ENCODE measurements at places on chromosomes 5 and 9.

DNA sequence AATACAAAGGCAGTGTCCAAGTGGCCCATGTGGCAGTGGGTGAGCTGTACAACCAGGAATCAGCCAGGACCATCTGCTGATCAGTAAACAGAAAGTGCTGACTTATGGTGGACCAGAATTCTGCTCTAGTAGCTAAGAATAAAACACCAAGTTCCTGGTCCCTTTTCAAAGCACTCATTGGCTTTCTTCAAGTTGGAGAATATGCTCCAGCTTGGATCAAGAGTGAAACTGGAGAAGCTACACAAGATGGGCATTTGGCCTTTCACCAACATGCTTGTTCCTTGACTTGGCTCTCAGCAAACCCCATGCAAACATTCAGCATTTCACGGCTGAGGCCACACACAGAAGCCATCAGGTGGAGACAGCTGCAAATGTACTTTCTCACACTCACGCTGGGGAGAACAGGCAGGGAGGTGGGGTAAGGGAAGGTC lies 32.1 kb downstream of the MARCHF3 start:
- peak; percentile 11 for DNase-seq

DNA sequence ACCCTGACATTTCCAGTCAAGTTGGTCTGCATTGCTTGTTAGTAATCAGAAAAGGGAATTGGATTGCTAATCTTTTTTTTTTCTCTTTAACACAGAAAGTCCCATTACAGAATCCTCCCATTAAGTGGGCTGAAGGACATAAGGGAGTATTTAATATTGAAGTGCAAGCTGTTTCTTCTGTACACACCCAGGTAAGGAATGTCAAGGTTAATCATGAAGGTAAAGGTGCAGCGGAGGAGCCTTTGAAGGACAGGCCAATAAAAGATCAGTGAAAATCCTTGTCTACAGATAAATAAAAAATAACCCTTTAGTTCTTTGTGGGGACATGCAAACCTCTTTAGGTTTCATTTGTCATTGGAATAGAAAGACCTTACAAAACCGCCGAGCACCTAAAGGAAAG lies 161.4 kb downstream of the DOCK8 start:
- DNase-seq: no peak

- no peak for DNase-seq
Measured at GRCh38 chr9:1879501-1879900, 135.6 kb upstream of the SMARCA2 start.

DNA sequence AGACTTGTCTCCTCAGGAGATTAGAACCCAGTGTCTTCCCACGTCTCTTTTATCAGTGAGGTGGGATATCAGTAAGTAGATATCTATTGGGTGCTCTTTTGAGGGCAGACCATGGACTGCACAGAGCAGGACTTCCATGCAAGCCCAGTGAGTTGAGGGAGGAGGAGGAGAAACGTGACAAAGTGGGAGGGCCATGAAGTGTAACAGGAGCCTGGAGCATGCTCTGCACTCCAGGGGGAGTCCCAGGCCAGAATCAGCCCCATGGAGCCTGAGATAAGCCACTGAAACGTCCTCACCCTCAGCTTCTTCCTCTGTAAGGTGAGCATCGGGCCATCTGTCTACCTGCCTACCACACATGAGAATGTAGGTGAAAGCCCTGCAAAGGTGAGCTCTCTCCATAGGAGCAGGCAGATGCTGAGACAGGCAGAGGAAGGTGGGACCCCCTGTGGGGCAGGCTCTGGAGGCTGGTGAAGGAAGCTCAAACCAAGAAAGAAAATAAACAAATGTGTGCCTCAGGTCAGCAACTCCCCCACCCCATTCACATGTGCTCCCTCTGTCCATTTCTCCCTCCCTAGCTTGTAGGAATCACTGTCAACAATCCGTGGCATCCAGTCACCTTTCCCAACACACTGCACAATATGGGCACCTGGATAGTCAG lies 87.4 kb downstream of the NRG2 start:
- no peak for DNase-seq

DNA sequence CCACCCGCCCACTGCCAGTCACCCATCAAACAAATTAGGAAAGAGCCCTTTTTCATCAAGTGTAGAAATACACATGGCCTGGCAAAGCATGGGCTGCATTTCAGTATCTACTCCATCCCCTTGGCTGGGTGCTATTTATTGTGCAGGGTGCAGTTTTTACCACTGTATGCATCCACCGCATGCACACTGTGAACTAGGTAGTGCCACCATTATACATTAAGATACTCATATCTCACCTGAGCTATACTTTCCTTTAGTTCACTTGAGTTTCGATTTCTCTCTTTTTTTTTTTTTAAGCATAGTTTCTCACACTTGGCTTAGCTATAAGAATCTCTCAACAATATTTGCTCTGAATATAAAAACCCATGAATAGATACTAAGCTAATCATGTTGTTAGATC lies 49.4 kb downstream of the JMY start:
- DNase-seq: no peak

- DNase-seq: no peak
Measured at GRCh38 chr5:40404613-40405012, 275.1 kb upstream of the PTGER4 start.

DNA sequence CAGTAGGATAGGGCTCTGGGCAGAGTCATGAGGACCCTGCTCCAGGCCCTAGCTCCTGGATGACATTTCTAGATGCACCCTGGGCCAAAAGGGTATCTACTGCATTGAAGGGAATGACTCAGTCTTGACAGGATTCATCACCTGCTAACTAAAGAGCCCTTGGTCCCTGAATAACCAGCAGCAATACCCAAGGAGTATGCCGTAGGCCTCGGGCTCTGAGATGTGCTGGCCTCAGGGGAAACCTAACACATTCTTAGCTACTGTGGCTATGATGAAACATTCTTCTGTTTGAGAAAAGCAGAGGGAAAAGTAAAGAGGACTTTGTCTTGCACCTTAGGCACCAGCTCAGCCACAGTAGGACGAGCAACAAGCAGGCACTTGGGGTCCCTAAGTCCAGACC lies 89.5 kb upstream of the SLC1A1 start:
- DNase-seq: no peak

DNA sequence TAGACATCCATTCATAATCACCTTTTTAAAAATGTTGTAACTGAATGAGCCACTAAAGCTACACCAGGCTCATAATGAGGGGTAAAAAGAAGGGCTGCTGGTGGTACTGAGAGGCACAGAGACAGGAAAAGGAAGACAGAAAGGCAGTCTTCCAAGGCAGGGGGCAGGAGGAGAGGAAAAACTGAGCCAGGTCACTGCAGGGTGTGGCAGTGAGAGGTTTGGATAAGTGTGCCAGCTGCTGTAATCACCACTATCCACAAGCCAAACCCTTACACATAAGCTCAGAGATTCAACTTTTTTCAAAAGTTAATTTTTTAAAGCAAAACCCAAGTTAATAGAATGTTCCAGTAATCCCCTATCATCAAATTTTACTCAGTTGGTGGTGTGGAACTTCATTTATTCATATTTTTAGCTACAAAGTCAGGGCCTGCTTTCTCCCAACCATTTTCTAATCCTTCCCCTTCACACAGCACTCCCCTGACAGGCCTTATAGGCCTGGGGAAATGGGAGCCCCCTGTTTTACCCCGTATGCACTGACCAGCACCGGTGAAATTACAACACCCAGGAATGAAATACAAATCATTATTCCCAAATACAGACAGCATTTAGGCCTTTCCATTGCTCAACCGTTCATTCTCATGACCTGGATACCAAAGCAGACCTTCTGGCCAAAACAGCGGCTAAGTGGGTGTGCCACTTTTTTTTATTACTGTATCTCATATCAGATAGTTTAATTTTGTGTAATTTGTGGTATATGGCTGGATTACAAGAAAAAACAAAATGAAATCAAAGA lies 76.3 kb downstream of the EFNA5 start:
- DNase-seq: no peak

DNA sequence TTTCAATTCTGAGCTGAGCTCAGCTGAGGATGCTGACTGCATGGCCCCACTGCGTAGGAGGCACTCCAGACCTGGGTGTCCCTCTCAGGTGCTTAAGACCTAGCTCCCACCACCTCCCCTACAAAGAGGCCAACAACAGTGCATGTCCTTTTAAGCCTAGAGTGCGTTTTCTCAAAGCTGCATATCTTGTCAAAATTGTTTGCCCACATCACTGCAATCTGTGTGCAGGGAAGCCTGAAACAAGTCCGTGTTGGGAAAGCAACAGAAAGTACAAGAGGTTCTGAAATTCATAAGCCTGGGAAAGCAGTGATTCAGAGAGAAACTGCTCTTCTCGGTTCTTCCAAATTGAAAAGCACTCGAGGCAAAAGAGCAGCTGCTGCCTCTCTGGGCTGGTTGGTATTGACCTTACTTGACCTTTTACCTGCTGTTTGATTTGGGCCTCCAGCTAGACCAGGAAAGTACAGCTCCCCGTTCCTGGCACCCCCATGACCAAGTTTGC lies 238.4 kb downstream of the NR2F1-AS1 start:
- DNase-seq: no peak

DNA sequence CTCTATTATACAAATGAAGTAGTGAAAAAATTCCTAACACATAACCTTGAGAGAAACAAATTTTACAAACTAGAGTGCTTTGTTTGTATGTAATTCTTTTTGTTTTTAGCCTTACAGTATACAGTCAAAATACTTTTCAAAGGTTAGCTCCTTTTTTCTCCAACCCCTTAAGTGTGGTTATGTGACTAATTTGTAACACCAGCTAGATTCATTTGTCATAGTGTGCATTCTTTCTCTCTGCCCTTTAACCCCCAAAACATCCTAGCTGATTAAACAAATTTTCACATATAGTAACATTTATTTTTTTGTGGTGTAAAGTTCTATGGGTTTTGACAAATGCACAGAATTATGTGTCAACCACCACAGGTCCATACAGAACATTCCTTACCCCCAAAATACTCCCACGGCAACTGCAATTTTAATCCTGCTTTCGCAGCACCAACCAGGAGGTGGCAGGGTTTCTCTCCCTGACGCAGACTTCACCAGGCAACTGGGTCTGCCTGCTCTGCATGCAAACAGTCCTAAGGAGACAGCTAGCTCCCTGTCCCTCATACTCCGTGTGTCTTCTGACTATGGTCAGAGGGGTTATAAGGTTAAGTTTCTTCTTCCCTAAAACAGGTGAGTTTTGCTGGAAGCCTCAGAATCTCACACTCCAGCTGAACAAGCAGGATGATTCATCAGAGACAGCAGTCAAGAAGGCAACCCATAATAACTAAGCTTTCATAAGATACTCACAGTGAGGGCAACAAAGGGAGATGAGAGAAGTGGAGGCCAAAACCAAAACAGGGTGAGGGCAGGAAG lies 44.5 kb upstream of the NR5A1 start:
- DNase-seq: no peak

- peak; percentile 13 for DNase-seq
Measured at GRCh38 chr5:122715095-122715494, 59.8 kb upstream of the SNX2 start.

GRCh38 chr9:90842996-90843395 lies 41.4 kb downstream of the SYK start:
- no peak for DNase-seq

DNA sequence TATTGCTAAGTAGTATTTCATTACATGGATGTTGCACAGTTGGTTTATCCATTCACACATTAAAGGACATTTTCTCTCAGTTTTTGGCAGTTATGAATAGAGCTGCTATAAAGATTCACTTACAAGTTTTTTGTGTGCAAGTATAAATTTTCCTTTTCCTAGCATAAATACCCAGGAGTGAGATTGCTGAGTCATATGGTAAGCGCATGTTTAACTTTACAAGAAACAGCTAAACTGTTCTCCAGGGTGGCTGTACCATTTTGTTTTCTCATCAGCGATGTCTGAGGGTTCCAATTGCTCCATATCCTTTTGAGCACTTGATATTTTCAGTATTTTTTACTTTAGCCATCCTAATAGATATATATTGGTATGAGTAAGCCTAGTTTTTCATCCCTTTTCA lies 16.4 kb upstream of the ABCA1 start:
- no peak for DNase-seq

DNA sequence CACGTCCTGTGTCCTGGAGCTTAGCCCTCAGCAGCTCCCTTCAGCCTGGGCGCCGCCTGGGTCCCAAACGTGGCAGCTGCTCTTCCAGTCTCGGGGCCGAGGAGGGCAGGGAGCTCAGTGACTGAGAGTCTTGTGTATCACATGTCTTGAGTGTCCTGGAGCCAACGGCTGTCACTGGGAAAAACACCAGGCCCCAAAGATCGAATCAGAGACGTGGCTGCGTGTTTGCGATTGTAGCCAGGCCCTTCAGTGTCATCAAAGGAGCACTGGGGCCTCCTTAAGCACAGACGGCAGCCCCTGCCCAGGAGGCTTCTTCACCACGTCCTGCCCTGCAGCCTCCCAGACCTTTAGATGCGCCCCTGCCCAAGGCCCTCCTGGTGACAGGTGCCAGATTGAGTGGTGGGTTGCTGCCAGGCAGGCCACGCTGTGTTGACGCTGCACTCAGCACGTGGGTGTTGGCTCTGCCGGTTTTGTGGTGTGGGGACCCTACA lies 5.7 kb upstream of the EXOC3 start:
- DNase-seq: no peak

DNA sequence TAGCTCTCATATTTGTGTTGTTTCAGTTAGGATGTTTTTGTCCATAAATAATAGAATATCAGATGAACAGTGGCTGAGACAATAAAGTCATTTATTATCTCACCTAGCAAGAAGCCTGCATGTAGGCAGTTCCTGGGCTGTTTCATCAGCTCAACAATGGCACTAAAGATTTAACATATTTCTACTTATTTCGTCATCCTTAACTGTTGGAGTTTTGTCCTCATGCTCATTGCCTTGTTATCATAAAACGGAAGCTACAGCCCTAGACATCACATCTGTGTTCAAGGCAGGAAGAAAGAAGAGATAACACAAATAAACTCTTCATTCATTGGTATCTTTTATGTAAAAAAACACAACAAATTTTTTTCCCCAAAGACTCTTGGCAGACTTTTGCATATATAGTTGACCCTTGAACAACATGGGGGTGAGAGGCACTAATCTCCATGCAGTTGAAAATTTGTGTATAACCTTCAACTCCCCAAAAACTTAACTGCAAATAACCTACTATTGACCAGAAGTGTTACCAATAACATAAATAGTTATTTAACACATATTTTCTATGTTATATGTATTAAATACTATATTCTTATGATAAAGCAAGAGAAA lies 277.2 kb upstream of the ADRA1B start:
- DNase-seq: no peak

DNA sequence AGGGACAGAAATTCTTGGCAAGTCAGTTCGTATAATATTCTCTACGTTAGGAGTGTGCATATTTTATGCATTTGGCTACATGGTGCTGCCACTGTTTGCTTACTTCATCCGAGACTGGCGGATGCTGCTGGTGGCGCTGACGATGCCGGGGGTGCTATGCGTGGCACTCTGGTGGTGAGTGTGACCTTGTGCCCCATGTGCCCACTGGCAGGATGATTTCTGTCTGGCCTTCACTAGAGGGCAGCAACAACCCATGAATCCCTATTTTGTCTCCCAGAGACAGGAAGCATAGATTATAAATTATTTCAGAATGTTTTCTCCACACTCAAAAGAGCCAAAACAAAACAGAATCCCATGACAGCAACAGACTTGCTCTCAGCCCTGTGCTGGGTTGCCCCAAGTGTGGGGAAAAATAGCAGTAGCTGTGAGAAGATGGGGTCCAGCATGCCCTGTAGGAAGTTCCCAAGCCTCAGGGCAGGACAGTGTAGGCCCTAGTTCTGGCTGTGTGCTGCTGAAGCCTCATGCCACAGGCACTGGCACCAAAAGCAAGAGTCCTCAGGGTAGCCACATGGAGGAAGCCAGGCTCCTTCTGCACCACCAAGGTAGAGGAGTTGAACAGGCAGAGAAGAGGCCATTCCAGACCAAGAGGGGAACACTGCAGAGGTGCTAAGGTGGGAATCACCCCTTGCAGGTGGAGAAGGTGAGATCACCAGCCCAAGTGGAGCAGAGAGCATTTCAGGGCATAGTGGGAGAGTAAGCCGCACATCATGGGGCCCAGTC lies 16.0 kb downstream of the SLC22A5 start:
- DNase-seq: no peak

- DNase-seq: no peak
Measured at GRCh38 chr5:144585681-144586080, 415.0 kb downstream of the KCTD16 start.
